A549 (cell line): ENCODE measurements at places on chromosomes 5 and 9. TPM values are rescaled to one million over a fixed set of nuclear protein-coding genes. Genes with fewer than 3 reads are reported as not detected.

GRCh38 chr5:56229111-56229510 lies 4.0 kb downstream of the ANKRD55 start:
- DNase-seq: no peak

- no peak for DNase-seq
Measured at GRCh38 chr9:31574006-31574765, 810.3 kb upstream of the ACO1 start.

Gene WWC1
- polyA plus RNA-seq: 88.5 to 113 TPM (median 92.2 TPM) in 3 replicates

- no peak for DNase-seq
Measured at GRCh38 chr9:35996358-35996970, 38.5 kb upstream of the OR2S2 start.

DNA sequence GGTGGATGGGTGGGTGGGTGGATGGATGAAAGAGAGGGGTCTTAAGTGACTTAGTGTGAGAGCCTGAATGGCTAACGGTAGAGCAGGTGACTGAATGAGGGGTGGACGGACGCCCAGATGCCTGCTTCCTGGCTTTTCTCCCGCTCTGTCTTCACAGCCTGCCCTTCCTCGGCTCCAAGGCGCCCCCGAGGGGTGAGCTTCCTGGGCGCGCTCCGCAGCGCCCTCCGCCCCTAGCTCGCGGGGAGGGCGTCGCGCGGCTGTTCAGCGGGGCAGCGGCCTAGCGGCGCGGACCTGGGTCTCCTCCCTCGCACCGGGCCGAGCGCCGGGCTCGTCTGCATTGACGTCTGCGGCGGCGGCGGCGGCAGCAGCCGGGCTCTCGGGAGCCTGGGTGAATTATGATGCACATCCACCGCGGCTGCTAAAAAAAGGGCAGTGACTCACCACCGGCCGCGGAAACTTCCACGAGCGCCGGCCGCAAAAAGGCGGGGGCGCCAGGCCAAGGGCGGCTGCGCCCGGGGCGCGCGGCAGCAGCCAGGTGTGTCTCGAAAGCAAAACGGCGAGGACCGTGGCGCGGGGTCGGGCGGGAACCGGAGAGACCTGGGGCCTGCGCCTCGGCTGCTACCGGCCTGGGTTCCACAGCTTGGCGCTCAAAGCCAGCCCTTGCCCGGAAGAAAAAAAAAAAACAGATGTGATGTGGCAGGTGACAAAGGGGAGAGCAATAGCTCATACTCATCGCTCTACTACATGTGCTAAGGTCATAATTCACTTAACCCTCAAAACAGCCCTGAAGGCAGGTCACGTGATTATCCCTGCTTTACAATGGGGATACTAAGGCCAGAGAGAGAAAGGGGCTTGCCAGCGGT lies 143.0 kb upstream of the ADRA1B start:
- DNase-seq: peak; percentile 76

Gene C9orf153
- polyA plus RNA-seq: 0.06 to 0.17 TPM (median 0.16 TPM) in 3 replicates

DNA sequence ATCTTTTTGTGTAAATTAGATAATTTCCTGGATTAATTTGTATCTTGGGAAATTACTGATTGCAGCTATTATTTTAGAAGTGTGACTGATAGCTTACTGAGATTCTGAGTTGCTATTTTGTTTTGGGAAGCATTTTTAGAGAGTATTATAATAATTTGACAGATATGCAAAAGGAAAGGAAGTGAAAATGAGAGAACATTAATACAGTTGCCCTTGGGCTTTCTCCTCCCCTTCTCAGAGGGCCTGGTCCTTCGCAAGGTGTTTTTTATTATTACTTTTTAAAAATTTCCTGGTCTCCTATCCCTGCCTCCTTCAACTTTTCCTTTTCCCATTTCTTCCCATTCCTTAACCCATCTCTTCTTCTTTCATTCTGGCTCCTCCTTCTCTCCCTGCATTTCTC lies 32.6 kb downstream of the UBAP1 start:
- no peak for DNase-seq

Gene SAXO1
- not detected in 3 replicates for polyA plus RNA-seq

Gene CD274
- polyA plus RNA-seq: 3.0 to 3.4 TPM (median 3.2 TPM) in 3 replicates

GRCh38 chr9:107597743-107598217 lies 108.2 kb upstream of the KLF4 start:
- DNase-seq: no peak

GRCh38 chr9:36862206-36863145 lies 171.6 kb downstream of the PAX5 start:
- peak; percentile 60 for DNase-seq

DNA sequence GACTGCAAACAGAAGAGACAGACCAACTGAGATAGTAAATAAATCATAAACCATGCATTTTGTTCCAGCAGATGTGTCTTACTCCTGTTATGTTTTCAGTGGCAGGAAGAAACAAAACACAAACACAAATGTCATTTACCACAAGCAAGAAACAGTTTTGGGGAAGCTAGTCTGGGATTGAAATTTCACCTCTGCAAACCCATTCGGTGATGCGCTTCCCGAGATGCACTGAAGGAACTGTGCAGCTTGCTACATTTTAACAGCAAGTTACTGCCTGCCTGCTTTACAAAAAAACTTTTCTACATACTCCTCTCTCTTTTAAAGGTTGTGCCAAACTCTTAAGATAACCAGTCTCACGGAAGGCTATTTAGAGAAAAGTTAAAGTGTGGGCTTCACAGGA lies 3.2 kb downstream of the MACROH2A1 start:
- DNase-seq: no peak

DNA sequence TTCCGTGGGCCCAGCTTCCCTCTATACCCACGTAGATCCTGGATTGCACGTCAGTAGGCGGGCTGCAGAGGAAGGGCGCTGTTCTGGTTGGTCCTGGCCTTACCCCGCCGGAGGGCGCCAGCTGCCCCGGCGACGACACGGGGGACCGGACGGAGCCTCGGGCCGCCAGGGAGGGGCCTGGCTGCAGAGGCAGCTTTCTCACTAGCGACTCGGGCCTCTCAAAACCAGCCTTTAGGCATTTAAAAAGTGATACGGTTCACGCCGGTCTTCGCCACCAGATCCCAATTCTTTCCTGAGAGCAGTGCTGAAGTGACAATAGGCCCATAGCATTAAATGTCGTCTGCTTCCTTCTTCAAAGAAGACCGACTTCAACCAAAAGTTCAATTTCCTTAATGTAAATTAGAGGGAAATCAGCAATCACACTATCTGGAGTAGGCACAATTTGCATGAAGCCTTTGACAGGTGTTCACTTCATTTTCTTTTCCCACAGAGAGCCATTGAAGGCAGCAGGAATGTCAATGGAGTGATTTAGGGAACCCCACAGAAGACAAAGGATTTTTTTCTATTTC lies 17.6 kb upstream of the UBE2D2 start:
- no peak for DNase-seq

Gene FOXE1
- 5.7 to 6.8 TPM (median 6.3 TPM) in 3 replicates for polyA plus RNA-seq

DNA sequence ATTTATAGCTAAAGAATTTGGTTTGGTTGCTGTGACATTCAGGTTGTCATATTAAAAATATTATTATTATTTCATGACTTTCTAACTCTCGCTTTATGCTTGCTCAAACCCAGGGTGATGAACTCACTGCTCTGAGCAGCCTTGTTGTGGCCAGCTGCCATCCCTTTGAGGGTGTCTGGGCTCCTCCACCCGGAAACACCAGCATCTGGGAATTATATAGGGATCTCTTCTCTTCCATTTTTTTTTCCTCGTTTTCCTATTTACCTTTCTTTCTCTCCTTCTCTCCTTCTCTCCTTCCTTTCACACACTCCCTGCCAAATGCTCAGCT lies 355.8 kb upstream of the SMARCA2 start:
- no peak for DNase-seq
